Osteocyte (in vitro differentiated cells): ENCODE measurements at places on chromosomes 3 and 15.
A peak's percentile ranks its signal among the peaks of the same experiment; 100 is the strongest.

DNA sequence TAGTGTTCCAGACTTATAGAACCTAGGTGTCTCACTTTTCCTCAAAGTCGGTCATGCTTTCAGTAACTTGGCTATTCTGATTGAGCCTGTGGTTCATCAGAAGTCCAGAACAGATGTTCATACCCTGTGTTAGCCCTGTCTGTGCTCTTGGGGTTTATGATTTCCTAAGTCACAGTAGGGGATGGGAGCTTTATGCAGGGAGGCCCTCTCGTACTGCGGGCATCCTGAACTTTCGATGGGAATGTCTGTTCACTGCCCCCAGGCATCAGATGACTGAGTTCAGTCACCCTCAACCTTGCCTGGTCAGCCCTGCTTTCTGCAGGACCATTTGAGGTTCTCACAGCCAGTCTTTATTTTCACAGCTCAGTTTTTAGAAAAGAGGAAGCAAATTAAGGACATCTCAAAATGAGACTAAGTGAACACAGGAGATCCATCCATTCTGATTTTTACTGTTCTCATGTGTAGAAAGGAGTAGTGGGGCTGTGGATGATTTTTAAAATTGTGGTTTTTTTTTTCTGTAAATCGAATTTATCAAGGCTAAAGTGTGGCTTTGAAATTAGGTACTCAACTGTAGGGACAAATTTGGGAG lies 71.3 kb downstream of the CMTM8 start:
- DNase-seq: no peak

- peak; percentile 90 for DNase-seq
These were observed 44.4 kb downstream of the BTD start for GRCh38 chr3:15645740-15646501.

GRCh38 chr15:94576889-94577533 lies 345.6 kb downstream of the MCTP2 start:
- DNase-seq: peak; percentile 48

DNA sequence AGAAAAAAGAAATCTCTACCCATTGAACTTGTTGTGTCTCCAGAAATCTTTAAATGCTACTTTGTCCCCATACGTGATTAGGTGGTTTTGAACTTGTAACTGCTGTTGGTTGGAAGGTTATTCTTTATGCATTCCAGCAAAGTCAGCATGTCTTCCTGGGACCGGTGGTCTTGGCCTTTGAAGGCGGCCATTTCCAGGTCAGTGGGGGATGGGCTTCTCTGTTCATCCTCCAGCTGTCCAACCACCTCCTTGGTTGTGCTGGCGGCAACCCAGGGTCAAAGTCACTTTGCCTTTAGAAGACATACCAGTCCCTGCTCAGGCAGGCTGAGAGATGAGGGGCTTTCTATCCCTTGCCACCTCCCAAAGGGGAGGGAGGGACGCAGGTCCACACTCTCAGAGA lies 37.9 kb upstream of the ARL8B start:
- no peak for DNase-seq

GRCh38 chr3:13783476-13783875 lies 96.4 kb downstream of the WNT7A start:
- no peak for DNase-seq

- DNase-seq: no peak
These were observed 544.1 kb upstream of the MDFIC2 start for GRCh38 chr3:70856414-70857162.

GRCh38 chr3:34856081-34856947 lies 783.0 kb upstream of the ARPP21 start:
- no peak for DNase-seq

DNA sequence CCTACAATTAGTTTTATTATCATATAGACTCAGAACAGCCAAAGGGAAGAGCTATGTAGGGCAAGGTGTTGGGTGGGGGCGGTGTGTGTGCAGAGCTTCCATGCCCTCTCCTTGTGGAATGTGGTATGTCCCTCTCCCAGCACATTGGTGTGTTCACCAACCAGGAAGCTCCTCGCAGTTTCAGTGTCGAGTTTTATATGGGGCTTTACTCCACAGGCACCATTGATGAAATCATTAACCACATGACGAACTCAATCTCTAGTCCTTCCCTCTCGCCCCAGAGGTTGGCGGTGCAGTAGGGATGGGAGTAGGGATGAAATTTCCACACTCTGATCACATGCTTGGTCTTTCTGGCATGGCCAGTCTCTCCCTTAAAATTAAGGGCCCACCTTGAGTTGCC lies 13.6 kb upstream of the SRP14 start:
- no peak for DNase-seq

GRCh38 chr15:73784291-73784690 lies 31.1 kb upstream of the INSYN1 start:
- DNase-seq: no peak

DNA sequence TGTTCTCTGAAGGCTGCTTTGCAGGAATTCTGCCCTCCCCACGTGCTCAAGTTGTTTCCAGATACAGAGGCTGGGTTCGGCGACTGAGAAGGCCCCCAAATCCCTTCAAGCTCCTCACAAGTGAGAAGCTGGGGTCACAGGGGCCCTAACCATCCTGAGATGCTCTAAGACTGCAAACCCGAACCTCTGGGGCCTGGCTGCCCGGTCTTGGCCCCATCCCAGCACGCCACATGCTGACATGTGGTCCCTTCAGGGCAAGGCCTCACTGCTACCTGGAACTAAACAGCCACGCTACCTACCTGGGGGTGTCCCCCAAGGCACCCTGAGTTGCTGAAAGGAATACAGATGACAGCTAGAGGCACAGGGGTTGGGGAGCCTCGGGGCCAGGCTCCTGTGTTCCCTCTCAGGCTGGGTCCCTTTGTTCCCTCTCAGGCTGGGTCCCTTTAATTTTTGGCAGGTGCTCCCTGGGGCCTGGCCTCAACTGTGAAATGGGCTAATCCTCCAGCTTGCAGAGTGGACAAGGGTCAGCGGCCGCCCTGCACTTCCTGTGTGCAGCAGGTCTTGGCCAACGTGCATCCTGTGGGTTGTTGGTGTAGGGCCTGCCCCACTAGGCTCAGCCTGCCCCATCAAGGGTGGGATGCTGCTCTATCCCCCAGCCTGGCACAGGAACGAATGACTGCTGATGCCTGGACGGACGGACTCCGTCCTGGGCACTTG lies 32.5 kb downstream of the KLHL25 start:
- no peak for DNase-seq

- DNase-seq: peak; percentile 25
These were observed 23.7 kb downstream of the PRR23E start for GRCh38 chr3:127216415-127217261.

- no peak for DNase-seq
These were observed 29.9 kb upstream of the RAB11A start for GRCh38 chr15:65839354-65839901.

GRCh38 chr3:81299481-81299880 lies 462.0 kb downstream of the GBE1 start:
- no peak for DNase-seq

GRCh38 chr3:100702082-100702979 lies 7.0 kb upstream of the TFG start:
- no peak for DNase-seq

DNA sequence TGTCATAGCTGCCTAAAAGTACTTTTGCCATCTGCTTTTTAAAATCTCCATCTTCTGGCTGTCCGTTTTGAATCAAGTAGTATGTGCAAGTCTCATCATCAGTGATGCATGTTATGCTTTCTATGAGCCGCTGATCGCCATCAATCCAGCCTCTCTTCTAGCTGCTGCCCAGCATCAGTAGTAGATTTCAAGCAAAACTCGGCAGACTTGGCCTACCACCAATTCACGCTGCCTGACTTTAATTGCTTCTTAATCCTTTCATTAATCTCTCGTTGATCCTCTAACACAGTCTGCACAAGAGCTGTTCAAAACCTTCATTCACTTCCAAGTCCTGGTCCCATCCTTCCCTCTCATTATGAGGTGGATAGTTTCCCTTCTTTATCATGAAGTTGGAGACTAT lies 104.9 kb downstream of the NSUN3 start:
- DNase-seq: no peak

DNA sequence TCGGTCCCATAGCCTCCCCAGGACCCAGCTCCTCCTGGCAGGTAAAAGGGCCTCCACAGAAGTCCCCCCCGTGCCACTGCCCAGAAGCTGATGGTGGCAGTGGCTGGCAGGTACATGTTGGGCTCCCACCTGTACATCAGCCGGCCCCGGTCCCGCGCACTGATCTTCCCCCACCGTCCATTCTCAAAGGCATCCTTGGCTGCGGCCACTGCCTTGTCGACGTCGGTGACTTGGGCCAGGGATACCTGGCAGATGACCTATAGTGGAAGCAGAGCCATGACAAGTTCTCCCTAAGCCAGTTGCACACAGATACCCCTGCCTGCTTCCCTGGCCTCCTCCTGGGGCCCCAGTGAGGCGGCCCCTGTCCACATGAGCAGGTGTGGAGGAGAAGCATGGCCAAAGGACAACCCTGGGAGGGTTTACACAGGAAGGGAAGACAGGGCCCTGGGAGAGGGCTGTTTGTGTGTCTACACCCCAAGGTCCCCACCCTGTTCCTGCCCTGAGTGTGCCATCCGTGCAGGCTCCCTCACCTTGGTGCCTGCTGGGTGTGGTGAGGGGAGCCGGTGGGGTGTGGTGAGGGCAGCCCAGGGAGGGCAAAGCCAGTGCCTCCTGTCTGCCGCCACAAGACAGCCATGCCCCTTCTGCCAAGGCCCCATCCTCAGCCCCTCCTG lies 44.8 kb downstream of the ALDH1L1 start:
- DNase-seq: peak; percentile 82

DNA sequence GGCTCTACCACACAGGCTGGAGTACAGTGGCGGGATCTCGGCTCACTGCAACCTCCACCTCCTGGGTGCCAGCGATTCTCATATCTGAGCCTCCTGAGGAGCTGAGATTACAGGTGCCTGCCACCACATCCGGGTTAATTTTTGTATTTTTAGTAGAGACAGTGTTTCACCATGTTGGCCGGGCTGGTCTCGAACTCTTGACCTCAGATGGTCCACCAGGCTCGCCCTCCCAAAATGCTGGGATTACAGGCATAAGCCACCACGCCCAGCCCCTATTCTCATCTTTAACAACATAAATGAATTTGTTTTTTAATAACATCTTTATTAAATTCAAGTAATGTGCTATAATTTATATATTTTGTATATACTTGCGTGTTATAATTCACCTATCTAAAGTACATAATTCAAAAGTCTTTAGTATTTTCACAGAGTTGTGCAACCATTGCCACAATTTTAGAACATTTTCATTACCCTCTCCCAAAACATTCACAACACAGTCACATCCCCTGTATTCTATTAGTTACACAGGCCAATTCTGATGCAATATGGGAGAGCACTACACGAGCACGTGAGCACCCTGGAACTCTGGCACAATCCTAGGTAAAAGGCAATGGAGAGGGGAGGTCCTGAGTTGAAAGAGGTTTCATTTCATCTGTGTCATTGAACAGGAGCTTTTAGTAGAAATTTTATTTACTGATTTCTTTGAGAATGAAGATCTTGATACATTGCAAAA lies 21.2 kb upstream of the MTMR14 start:
- no peak for DNase-seq
